ENCODE measurements at places on chromosomes 12 and 14.
A peak's percentile ranks its signal among the peaks of the same experiment; 100 is the strongest.

- no peak for DNase-seq
These were observed 67.2 kb upstream of the DIO2 start for GRCh38 chr14:80278293-80279023.

DNA sequence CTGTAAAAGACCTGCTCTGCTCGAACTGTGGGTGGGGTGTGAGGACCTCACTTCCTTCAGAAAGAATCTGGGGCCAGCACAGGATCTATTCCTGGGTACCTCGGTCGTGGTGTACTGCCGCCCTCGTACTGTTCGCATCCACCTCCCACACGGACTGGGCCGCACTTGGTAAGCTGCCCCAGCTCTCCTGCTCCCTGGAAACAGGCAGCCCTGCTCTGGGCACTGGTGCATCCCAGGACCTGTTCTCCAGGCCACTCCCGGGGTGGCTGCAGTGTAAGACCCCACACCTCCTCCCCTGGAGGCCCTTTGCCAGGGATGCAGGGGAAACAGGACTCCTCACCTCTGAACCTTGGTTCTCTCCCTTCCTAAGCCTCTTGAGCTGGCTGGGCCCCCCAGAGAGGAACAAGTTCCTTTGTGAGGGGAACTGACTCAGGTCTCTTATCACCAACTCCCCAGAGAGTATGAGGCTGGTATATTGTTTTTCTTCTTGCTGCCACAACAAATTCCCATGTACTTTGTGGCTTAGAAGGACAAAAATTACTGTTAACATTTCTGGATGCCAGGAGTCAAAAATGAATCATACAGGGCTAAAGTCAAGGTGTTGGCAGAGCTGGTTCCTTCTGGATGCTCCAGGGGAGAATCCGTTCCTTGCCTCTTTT is 276.5 kb downstream of the NUAK1 start:
- DNase-seq, result no peak

DNA sequence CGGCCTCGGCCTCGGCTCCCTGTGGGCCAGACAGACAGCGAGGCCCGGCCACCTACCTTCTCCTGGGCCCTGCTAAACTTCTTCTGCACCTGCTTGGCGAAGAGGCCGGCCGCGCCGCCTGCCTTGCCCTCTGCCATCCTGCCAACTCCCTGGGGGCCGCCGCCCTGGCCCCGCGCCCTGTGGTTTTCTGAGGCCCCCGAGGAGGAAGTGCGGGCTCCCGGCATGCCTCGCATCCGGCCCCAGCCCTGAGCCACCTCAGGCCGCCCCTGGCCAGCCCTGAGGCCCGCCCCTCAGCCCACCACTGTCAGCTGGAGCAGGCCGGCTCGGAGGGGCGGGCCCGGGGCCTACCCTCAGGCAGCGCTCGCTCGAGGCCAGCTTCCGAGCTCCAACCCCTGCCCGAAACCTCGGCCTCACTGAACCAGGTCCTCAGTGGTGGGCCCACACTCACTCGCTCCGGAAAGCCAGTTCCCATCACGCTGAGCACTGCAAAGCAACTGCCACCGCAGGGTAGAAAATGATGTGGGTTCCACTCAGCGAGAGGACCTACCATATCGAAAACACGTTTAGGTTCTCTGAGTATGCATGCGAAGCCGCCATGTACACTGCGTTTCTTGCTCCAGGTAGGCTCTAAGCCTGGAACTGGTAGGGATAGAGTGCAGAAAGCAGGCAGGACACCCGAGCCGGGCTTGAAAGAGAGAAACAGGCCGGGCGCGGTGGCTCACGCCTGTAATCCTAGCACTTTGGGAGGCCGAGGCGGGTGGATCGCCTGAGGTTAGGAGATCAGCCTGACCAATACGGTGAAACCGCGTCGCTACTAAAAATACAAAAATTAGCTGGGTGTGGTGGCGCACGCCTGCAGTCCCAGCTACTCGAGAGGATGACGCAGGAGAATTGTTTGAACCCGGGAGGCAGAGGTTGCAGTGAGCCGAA is at the start of gene BIN2:
Gene BIN2, minus strand, starts transcription at position 209 of the 930 bp plus-strand sequence. Its CDS starts 72 bp downstream, at position 137.
- DNase-seq, result no peak

DNA sequence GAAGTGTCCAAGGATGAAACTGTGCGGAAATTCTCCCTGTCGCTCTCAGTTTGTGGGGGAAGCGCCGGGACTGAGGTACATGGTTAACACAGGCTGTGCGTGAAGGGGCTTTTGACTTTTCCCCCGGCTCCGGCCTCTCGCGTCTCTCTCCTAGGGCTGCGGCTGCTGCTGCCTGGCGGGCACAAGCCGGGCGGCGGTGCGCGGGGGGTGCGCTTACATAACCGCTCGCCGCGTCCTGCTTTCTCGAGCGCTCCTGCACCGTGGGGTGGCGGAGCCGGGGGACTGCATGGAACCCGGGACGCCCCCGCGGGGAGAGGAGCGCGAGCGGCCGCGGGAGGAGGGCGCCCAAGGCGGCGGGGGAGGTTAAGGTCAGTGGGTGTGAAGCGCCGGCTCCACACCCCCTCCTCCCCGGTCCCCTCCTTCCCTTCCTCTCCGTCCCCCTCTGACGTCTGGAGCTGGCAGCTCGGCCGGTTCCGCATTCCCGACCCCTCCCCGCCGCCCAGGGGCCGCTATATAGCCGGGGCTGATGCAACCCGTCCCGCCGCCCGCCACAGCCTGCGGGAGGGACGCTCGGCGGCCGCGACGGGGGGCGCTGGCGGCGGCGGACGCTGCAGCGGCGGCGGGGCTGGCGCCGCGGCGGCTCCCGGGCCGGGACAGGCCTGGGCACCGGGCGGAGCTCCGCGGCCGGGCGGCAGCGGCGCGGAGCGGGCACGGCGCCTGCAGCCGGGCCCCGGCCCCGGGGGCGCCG is at the start of gene JDP2:
Gene JDP2, plus strand, starts transcription at position 541 of the 748 bp plus-strand sequence. CDS start 9,899 bp downstream, outside the sequence.
- peak; percentile 65 for DNase-seq

- DNase-seq, result no peak
These were observed 26.5 kb upstream of the SMOC1 start for GRCh38 chr14:69852531-69853321.

- no peak for DNase-seq
These were observed 52.5 kb upstream of the RESF1 start for GRCh38 chr12:31906557-31907301.

DNA sequence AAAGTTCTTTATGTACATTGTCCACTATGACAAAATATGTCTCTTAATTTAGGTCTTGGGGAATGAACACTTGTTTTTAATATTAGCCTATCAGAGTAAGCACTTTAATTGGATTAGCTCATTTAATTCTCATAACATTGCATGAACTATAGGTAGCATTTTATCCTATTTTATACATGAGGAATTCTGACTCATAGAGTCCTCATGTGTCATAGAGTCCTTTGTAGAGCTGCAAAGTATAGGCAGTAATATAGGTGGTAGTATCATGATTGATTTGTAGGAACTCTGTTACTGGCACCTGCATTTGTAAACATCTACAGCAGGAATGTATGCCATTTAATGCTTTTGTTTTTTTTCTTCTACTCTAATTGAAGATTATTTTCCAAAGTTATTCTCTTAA is 96.0 kb downstream of the GPHN start:
- no peak for DNase-seq

- no peak for DNase-seq
These were observed 198.5 kb downstream of the SLC25A21 start for GRCh38 chr14:36973806-36974442.

- DNase-seq, result no peak
These were observed 86.8 kb upstream of the RIC8B start for GRCh38 chr12:106687672-106688071.

- no peak for DNase-seq
These were observed 135.6 kb upstream of the MAX start for GRCh38 chr14:65237941-65238340.

DNA sequence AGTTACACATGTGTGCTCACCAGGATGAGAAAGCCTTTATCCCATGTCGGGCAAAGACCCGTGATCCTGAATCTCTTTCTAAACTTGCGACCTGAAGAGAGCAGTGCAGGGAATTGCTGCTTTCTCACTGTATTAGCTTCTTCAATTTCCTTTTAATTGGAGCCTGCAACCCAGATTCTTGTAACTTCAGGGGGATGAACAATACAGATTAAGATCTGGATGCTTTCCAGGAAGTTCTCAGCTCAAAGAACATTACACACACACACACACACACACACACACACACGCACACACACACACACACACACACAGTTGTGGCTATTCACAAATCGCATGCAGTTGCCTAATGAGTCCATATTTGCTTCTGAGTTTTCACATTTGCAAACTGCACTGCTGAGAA is 268.3 kb downstream of the NPAS3 start:
- DNase-seq, result no peak

GRCh38 chr12:128970110-128970509 is 116.8 kb downstream of the GLT1D1 start:
- DNase-seq, result peak; percentile 61

GRCh38 chr12:92142251-92142926 is 3.3 kb downstream of the BTG1 start:
- no peak for DNase-seq

- DNase-seq, result no peak
These were observed 4.7 kb downstream of the ASPG start for GRCh38 chr14:104090071-104090748.

- no peak for DNase-seq
These were observed 62.1 kb downstream of the SH2B3 start for GRCh38 chr12:111467857-111468241.
